ENCODE measurements at places on chromosomes 4 and X. TPM values are rescaled to one million over a fixed set of nuclear protein-coding genes. Genes with fewer than 3 reads are reported as not detected.

TCEAL2 gene
- total RNA-seq, result 0.28 TPM

RNF212 gene
- 0.28 TPM for total RNA-seq

DGKK gene
- total RNA-seq, result not detected

SAT1 gene
- 120 TPM for total RNA-seq

SOX3 gene
- not detected for total RNA-seq

MBNL3 gene
- total RNA-seq, result 1.8 TPM

AWAT2 gene
- not detected for total RNA-seq

ARHGAP10 gene
- total RNA-seq, result 30.8 TPM

SATL1 gene
- not detected for total RNA-seq

LRAT gene
- under 0.01 TPM for total RNA-seq

ETDB gene
- total RNA-seq, result not detected

CENPVL2 gene
- not detected for total RNA-seq

RAPGEF2 gene
- 27.7 TPM for total RNA-seq

RBM41 gene
- 11.8 TPM for total RNA-seq

CTAG2 gene
- total RNA-seq, result not detected

FAM9C gene
- under 0.01 TPM for total RNA-seq

BTK gene
- total RNA-seq, result not detected

SLC4A4 gene
- total RNA-seq, result 25.9 TPM

BGN gene
- total RNA-seq, result 9.0 TPM

TMPRSS11D gene
- total RNA-seq, result not detected

TRMT10A gene
- total RNA-seq, result 7.4 TPM

PCSK1N gene
- 0.09 TPM for total RNA-seq

EMCN gene
- under 0.01 TPM for total RNA-seq

SHROOM4 gene
- 0.28 TPM for total RNA-seq

TKTL2 gene
- not detected for total RNA-seq

TLR8 gene
- total RNA-seq, result not detected

GAGE2A gene
- total RNA-seq, result not detected

VCX3B gene
- not detected for total RNA-seq

PAGE4 gene
- total RNA-seq, result not detected

MAN2B2 gene
- 20.2 TPM for total RNA-seq

MAGEC2 gene
- total RNA-seq, result 0.14 TPM

F8 gene
- 5.6 TPM for total RNA-seq

FGA gene
- not detected for total RNA-seq

FOXR2 gene
- total RNA-seq, result not detected

SLC6A14 gene
- under 0.01 TPM for total RNA-seq

BDH2 gene
- total RNA-seq, result 59.6 TPM
